ENCODE measurements at places on chromosomes 2 and 18. TPM values are rescaled to one million over a fixed set of nuclear protein-coding genes. Genes with fewer than 3 reads are reported as not detected.

DNA sequence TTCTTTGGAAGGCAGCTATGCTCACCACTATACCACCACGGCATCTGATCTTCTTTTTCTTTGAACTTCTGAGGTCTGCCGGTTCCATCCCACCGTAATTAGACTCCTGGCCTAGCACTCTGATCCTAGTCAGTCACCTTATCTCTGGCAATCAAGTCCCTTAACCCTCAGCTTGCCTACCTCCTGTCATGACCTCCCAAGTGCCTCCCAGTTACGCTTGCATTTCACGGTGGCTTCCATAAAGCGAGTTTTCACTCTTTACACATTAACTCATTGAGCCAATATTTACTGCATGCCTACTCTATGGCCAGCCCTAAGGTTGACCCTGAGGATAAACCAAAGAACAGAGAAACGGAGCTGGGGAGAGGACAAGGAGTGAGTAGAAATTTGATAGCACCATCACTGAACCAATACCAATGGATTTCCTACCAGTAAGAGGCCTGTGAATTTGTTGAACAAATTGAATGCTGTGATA lies 37.8 kb upstream of the TMEM182 start:
- no peak for DNase-seq

IL1B gene
- total RNA-seq, result 1.7 TPM

SIX2 gene
- not detected for total RNA-seq

- no peak for DNase-seq
Measured at GRCh38 chr2:226845386-226846116, 9.7 kb downstream of the RHBDD1 start.

UPP2 gene
- not detected for total RNA-seq

- DNase-seq, result no peak
Measured at GRCh38 chr2:9690252-9690651, 59.5 kb upstream of the YWHAQ start.

GRCh38 chr18:22841840-22842239 lies 91.3 kb upstream of the RBBP8 start:
- peak; percentile 14 for DNase-seq

GRCh38 chr2:224670203-224670602 lies 46.0 kb downstream of the CCDC195 start:
- no peak for DNase-seq

C2orf15 gene
- total RNA-seq, result not detected

POTEI gene
- total RNA-seq, result not detected

IL1RL2 gene
- total RNA-seq, result not detected

GRCh38 chr18:48866856-48867255 lies 83.9 kb downstream of the SMAD7 start:
- no peak for DNase-seq

- DNase-seq, result no peak
Measured at GRCh38 chr2:70646420-70646818, 92.8 kb upstream of the TGFA start.

Measured in HFFc6 (cell line).